ENCODE measurements at places on chromosomes 4 and X.

DNA sequence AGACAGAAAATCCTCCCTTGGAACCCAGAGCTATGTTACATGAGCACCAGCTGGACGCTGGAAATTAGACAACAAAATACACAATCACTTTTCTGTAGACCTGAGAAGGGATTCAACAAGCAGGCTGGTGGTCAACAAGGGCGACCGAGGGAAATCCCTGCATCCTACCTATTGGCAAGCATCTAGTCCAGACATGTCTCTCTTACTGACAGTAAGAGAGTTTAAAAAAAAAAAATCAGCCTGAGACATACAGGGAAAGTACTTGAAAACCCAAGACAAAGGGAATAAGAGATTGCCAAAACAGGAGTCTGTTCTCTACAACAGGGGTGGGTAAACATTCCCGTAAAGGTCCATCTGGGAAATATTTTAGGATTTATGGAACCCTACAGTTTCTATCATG, 108.0 kb downstream of the KDR start:
- no peak for DNase-seq

DNA sequence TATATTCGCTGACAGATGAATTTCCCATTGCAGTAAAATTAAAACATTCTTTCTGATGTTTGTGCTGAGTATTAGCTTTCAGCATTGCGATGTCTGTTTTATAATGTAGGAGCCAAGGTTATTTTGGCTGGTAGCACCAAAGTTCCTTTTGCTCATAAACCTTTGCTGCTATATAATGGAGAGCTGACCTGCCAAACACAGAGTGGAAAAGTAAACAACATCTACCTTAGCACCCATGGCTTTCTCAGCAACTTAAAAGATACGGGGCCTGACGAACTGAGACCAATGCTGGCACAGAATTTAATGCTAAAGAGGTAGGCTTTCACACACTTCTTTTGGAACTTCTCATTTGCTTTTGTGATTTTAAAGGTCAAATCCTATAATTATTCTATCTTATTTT, 46.0 kb downstream of the WDR19 start:
- no peak for DNase-seq

- DNase-seq: no peak
Observed at GRCh38 chrX:21683941-21684340, 25.8 kb upstream of the KLHL34 start.

DNA sequence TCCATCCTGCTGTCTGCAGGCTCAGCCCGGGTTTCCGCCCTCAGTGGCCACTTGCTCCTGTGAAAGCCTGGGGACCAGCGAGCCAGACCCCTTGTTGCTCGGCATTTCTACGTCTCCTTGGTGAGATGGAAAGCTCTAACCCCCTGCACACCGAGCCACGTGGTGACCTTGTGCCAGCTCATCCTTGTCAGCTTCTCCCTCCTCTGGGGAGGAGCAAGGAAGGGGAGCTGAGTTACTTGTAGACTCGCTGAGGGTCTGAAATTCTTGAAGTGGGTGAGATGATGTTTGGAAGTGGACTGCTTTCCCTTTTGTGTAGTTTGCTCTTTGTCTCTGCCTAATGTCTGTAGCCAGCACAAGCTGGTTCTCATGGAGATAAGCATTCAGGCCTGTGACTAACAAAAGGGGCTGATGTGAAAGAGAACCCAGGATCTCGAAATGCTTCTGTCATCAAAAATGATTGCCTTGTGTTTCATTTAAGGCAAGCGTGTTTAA, 29.3 kb downstream of the RGS12 start:
- no peak for DNase-seq

- DNase-seq: no peak
Observed at GRCh38 chr4:107708225-107708624, 11.8 kb downstream of the PAPSS1 start.

- no peak for DNase-seq
Observed at GRCh38 chrX:2848871-2849301, 20.2 kb downstream of the GYG2 start.

- DNase-seq: no peak
Observed at GRCh38 chr4:48109413-48110263, 24.4 kb downstream of the TXK start.
